Ovary (tissue), 10 donors: ENCODE measurements at places on chromosomes 3 and 15. TPM values are rescaled to one million over a fixed set of nuclear protein-coding genes. Genes with fewer than 3 reads are reported as not detected.

DNA sequence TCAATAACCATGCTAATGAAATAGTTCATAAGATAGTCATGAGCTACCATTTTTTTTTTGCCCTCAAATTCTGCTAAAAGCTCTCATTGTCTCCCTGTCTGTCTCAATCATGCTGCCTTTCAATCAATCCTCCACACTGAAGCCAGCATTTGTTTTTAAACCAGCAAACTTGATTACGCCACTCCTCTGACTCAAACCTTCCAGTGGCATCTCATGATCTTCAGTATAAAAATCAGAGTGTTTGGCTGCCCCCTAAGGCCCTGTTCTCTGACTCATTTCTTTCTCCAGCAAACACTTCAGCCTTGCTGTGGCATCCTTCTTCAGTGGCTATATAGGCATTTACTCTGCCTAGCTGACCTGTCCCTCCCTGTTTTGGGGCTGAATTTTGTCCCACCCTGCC is 36.0 kb upstream of the EOMES start:
- no peak for DNase-seq

DNA sequence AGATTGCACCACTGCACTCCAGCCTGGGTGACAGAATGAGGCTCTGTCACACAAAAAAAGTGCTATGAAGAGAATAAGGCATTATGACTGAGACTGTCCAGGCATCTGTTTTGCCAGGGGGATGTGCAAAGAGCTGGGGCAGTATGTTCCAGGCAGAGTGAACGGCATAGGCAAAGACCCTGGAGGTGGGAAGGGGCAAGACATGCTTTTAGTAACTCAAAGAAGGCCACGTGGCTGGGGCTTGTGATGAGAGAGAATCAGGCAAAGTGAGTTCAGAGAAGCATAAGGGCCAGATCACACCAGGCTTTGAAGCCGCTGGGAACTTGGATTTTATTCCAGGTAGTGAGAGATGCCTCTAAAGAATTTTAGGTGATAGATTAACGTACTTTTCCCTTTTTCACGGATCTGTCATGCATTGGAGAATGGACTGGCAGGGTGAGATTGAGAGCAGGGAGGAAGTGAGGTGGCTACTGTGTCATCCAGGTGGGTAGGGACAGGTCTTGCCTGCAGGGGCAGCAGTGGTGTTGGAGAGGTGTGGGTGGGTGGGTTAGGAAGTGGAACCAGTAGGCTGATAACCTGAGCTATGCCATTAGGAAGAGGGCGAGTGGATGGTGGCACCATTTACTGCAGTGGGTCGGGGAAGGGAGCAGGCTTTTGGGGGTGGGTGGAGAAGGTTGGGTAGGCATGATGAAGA is 31.7 kb downstream of the ATP2B2 start:
- no peak for DNase-seq

GRCh38 chr15:101020945-101021344 is 101.8 kb downstream of the LRRK1 start:
- no peak for DNase-seq

GRCh38 chr3:184771301-184772127 is 40.5 kb upstream of the VPS8 start:
- no peak for DNase-seq

DNA sequence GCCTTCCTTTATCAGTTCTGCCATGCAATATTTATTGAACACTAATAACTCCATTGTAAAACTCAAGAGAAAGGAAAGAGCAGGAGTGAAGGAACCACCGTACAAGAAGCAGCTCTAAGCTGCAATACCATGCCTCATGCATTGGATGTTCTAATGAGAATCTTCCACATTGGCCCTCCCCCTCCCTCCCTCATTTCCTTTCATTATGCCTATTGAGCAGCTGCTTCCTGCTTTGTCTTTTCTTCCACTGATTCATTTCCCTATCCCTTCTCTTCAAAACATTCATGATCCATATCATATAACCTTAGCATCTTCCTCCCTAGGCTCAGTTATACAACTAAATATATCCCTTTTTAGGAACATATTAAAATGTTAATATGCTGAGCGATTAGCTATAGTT is 698.7 kb upstream of the GOLIM4 start:
- no peak for DNase-seq

- no peak for DNase-seq
Measured at GRCh38 chr15:80736560-80736959, 41.5 kb downstream of the ABHD17C start.

GRCh38 chr15:82951472-82952157 is 905 bp downstream of the HOMER2 start:
- DNase-seq, result no peak

DNA sequence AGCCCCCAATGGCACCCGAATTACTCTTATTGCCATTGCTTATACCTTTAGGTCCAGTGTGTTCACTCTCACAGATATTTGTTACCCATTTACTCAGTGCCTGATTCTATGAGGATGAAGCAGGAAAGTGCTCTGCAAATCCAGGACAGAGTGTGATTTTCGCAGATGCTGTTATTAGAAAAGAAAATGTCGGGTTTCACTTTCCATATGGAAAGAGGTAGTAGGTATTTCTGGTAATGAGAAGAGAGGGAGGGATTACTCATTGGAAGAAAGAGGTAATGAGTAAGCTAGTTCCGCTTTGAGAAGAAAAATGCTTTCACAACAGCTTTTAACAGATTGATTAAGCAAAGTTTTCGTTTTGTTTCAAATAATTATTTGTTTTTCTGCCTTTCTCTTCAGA is 336.3 kb upstream of the CFAP20DC start:
- DNase-seq, result no peak

- DNase-seq, result no peak
Measured at GRCh38 chr15:38667890-38668850, 103.6 kb upstream of the RASGRP1 start.

GRCh38 chr3:155701882-155702465 is 42.9 kb downstream of the PLCH1 start:
- DNase-seq, result no peak

DNA sequence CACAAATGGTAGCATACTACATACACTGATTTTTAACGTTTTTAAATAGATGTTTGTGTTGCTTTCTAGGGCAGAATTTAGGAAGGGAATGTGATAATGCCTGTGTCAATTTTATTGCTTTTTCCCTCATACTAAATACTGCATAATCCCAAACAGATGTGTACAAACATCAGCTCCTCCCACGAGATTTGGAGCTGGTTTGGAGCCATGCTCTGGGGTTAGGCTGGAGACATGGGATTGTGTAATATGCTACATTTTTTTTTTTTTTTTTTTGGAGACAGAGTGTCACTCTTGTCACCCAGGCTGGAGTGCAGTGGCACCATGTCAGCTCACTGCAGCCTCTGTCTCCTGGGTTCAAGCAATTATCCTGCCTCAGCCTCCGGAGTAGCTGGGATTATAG is 80.1 kb downstream of the EBLN2 start:
- DNase-seq, result no peak

DNA sequence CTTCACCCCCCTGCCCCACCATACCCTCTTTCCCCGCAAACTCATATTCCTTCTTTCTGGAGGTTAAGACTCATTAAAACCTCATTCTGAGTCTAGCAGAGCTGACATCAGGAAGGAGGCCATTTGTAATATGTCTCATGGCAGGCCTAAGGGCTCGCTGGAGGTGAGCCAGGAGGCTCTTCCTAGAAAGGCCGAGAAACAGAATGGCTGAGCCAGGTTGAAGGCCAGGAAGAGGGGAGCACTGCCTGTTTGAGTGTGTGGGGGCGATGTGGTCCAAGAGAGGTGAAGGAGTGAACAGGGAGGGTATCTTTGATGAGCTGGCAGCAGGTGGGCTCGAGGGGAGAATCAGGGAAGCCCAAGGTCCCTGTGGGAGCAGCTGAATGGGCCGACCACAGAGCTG is 317.3 kb downstream of the TLE3 start:
- DNase-seq, result no peak

GRCh38 chr15:68372291-68372811 is 59.6 kb downstream of the ITGA11 start:
- no peak for DNase-seq

DNA sequence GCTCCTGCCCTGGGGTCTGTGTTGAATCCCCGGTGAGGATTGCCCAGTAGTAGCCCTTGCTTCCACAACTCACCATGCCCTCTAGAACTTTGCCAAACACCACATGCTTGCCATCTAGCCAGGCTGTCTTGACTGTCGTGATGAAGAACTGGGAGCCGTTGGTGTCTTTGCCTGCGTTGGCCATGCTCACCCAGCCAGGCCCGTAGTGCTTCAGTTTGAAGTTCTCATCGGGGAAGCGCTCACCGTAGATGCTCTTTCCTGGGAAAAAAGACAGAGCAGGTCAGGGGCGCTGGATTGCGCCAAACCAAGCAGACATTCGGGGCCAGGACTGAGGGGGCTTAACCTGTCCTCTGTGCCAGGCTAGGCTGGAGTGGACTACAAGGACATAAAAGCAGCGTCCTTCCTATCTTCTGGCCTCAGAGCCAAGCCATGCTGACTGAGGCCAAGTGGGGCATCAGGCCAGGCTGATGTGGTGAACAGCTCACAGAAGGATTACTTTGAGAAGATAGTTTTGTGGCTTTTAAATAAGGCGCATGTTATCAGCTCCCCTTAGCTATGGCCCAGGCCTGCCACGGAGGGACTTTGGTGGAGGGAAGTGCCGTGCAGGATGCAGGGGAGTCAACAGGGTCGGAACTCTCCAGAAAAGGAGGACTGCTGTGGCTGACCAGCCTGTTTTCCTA is 5.3 kb downstream of the SNX22 start:
- no peak for DNase-seq

DNA sequence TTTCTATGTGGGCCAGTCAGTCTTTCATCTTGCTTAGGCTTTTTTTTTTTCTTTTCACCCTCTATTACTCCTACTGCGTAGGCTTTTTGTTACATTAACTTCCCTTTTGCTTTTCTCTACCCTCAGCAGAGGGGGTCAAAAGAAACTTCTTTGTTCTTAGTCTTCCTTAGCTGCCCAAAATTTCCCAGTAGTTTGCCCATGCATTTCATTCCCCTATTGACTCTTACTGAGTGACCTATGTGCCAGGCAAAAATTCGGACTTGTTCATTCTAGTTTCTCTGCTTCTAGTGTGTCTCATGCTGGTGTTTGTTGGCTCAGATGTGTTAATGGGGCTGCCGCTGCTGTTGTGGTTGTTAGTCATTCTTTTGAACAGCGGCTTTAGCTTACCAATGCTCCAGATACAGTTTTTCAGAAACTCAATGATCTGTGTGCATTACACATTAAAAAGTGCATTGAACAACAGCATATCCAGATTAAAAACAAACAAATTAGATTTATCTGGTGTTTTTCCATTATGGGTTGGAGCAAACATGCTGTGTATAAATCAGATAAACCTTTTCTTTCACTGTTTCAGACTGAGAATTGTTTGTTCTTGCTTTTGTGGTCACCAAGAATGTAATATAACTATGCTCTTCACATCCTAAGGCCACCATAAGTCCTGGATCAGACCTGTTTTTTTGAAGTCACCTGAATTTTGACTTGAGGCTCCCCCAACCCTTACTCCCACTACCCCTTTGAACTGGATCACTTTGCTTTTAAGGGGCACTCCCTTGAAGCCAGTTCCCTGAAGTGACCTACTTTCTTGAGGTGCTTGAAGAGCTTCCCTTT is 43.1 kb downstream of the PDE8A start:
- DNase-seq, result no peak

DNA sequence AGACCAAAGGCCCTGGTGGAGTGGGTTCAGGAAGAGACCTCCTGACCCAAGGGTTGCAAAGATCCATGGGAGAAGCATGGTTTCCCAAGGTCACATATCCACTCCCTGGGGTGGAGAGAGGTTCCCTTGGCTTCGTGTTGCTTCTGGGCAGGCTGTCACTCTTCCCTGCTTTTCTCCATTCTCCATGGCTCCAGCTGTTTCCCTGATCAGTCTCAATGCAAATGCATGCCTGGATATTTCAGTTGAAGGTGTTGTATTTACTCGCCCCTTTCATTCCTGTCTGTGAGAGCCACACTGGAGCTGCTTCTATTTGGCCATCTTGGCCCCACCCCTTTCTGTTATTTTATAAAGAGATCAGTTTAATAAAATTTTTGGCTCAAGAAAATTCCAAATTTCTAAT is 95.0 kb upstream of the PLSCR4 start:
- DNase-seq, result no peak

DNA sequence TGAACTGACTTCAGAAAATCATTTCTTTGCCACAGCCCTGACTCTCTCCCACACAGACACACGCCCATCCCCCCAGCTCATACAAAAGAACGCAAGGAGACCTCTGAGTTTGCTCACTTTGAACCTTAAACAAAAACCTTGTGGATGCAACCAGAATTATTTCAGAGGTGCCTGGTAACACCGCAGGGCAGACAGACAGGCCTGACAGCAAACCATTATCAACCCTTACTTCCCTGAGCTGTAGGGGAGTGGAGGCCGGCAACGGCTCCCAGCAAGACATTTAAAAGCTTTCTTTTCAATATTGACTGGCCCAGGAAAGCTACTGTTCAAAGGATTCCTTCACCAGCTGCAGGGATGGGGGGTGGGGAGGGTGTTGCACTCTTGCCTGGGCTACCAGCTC is 2.0 kb upstream of the EFCC1 start:
- no peak for DNase-seq

GRCh38 chr15:64348455-64348854 is 7.5 kb downstream of the CSNK1G1 start:
- DNase-seq, result no peak

GRCh38 chr15:72562878-72563277 is 88.7 kb downstream of the ARIH1 start:
- DNase-seq, result no peak

GRCh38 chr3:134211797-134212196 is 38.9 kb downstream of the RYK start:
- DNase-seq, result no peak

DNA sequence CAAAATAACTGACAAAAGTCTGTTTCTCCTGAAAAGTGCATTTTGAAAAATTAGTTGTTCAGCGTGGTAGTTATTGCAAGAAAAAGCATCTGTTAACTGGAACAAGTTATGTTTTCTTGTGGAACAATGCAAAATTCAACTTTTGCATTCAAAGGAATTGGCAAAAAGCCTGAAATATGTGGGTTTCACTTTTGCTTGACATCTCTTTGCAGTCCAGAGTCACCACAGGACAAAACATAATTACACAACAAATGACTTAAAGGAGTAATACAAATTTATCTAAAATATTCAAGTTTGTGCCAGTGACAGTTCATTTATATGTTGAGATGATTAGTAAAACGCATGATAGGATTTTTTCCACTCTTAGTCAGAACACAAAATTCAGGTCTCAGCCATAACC is 96.3 kb upstream of the P2RY1 start:
- no peak for DNase-seq

- no peak for DNase-seq
Measured at GRCh38 chr3:45772341-45773035, 23.8 kb downstream of the SLC6A20 start.

TIMMDC1 gene
- 74.9 TPM for polyA plus RNA-seq

ROBO1 gene
- polyA plus RNA-seq, result 49.5 TPM

LRRC49 gene
- 11.9 TPM for polyA plus RNA-seq

UNC13C gene
- 0.79 TPM for polyA plus RNA-seq

TM6SF1 gene
- 4.9 TPM for polyA plus RNA-seq

MINAR1 gene
- 0.38 TPM for polyA plus RNA-seq

TTC21A gene
- polyA plus RNA-seq, result 4.8 TPM

TNFSF10 gene
- 32.0 TPM for polyA plus RNA-seq

TIGIT gene
- polyA plus RNA-seq, result 0.07 TPM
